ENCODE measurements at places on chromosomes 4 and X. TPM values are rescaled to one million over a fixed set of nuclear protein-coding genes. Genes with fewer than 3 reads are reported as not detected.

Gene TBX22
- total RNA-seq, result not detected

Gene ARHGAP36
- not detected for total RNA-seq

Gene SPANXB1
- not detected for total RNA-seq

- no peaks in the 10 kb centered on the region for H3K36me3 ChIP-seq
- no peaks in the 10 kb centered on the region for H3K27me3 ChIP-seq
- peak; percentile 31 for DNase-seq
- H3K4me1 ChIP-seq, result no peaks in the 10 kb centered on the region
Observed at GRCh38 chrX:40167850-40168479, 70.2 kb upstream of the BCOR start.

- no peaks in the 10 kb centered on the region for H3K36me3 ChIP-seq
- H3K4me1 ChIP-seq, result no peaks in the 10 kb centered on the region
- H3K4me3 ChIP-seq, result no peak overlapping the region
Observed at GRCh38 chrX:9312922-9313867, 151.7 kb upstream of the TBL1X start.

DNA sequence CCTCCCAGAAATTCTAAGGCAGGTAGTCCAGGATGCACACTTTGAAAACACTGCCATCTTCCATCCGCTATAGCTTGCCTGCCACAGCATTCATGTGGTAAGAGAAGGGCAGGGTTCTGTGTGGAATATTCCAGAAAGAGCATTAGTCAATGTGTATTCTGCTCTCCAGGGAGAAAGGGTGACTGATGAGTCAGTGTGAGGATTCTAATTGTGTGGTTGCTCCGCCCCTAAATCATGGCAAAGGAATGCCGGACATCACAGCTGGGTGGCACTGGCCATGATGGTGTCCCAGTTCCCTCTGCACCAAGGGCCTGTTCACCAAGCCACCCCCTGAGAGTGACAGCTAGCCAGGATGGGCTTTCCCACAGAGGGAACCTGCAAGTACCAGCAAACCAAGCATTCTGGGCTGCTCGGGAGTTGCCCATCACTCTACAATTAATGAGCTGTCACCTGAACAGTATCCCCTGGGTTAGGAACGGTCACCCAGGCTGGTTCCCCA lies 9.5 kb downstream of the IDS start:
- no peaks in the 10 kb centered on the region for H3K36me3 ChIP-seq
- no peaks in the 10 kb centered on the region for H3K4me1 ChIP-seq
- no peak overlapping the region for H3K27ac ChIP-seq
- no peaks in the 10 kb centered on the region for H3K27me3 ChIP-seq
- DNase-seq, result peak; percentile 8
- no peak overlapping the region for H3K4me3 ChIP-seq

All from SJCRH30 (cell line).